ENCODE measurements at places on chromosomes 13 and 19.

DNA sequence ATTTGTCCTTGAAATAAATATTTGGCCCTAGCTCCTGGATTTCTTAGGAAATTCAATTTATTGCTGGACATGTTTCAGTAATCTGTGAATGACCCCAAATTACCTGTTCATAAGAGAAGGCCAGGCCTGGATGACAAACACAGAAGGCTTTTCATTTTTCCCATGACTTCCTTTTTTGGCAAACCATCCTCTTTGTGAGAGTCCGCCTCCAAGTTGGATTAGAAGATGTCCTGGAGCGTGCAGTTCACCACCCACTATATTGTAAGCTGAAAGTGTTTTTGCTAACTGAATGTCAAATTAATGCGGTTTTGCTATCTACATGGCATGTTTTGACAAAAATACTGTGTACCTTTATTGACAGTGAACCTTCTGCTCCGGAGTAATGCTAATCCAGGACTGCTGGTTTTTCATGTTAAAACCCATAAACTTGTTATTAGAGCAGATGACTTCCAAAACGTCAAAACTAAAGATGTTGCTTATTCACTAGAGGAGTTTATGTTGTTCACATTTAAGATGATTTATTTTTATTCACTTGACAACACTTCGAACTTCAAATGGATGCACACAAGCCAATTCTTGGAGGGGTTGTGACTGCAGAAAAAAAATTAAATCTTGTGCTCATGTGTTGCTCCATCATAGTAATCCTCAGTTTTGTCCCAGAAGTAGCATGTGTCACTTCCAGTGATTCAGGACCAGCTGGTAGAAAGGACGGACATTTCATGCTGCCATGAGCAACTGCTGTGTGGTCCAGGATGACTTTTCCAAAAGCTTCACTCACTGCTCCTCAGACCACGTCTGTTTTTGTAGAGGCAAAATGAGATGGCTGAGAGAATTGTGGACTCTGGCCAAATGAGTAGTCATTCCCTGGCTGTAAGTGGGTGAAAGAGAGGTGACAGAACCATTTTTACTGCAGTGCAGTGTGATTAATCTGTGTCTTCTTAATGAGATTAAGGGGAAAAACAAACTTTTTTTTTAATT lies 71.0 kb downstream of the ITGBL1 start:
- DNase-seq = no peak

DNA sequence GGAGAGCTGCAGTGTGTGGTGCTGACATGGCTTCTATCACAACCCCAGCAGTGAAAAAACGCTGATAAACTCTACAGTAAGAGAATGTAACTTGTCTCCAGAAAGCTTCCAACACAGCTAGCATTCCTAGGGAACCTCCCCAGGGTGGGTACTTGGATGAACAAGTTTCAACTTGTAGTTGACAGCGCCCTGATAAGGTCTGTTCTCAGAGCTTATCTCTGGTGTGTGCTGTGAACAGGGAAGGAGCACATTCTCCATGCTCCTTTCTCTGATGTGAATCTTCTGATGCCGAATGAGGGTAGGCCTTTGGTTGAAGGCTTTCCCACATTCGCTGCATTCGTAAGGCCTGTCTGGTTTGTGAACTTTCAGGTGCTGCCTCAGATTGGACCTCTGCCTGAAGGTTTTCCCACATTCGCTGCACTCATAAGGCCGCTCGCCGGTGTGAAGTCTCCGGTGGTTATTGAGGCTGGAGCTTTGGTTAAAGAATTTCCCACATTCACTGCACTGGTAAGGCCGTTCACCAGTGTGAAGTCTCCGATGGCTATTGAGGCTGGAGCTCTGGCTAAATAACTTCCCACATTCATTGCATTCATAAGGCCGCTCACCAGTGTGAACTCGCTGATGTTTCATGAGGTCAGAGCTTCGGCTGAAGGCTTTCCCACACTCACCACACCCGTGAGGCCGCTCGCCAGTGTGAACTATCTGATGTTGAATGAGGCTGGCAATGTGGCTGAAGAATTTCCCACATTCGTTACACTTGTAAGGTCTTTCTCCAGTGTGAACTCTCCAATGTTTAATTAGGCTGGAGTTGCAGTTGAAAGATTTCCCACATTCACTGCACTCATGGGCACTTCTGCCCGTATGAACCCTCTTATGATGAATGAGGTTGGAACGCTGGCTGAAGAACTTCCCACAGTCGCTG lies 5.9 kb downstream of the ZNF792 start:
- DNase-seq = no peak

- DNase-seq = no peak
These were observed 67.7 kb downstream of the KCTD15 start for GRCh38 chr19:33864311-33864850.

DNA sequence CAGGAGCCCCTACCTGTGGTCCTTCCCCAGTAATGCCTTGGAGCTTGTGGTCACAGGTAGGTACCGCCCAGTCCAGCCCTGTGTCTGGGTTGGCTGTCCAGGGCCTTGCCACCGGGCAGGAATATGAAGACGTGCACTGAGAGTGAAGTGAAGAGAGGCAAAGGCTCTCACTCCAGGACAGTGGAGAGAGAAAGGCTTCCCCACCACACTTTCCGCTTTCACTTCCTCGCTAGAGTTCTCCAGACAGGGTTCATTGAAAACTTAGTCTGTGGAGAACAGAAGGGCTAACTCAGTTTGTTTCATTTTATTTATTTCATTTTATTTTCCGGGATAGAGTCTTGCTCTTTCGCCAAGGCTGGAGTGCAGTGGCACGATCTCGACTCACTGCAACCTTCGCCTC lies 14.2 kb downstream of the FCAR start:
- no peak for DNase-seq

DNA sequence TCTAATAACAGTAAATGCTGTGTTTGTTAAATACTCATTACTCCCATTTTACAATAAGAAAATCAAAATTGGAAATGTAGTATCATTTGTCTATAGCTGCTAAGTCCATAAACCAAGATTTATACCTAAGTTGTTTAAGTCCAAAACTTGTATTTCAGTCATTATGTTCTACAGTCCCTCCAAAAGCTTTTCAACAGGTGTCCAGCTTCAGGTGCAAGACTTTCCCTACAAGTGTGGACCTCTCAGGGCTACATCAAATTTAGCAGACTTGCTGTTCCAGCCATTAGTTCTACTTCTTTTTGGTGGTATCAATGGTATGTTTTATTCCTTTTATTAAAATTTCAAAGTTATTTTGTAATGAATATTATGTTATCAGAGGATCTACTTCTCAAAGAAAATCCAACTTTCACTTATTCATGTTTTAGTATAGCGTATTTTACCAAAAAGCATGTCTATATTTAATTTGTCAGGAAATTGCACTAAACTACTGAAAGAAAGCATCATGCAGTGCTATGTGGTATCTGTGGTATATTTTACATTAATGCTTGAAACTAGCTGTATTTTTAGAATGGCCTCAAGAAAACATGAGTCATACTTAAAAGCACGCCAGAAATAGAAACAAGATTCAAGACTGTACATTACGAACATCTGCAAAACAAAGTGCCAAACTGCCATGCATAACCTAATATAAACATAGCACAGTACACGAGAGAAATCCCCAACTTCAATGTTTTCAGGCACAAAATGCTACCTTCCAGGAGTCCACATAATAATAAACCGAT lies 44.5 kb downstream of the VWA8 start:
- DNase-seq = no peak

DNA sequence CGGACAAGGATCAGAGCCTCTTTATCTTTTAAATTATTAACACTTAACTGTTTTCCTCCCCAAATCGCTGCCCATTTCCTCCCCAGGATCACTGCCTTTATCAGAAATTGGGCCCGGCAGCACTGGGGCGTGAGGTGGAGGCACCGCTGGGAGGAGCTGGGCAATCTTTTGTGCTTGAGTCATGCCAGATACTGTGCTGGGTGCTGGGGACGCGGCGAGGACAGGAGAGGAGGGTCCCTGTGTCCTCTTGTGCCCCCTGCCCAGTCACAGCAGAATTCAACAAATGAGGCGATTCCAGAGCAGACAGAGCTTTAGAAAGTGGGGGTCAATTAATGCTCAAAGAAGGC lies 347.8 kb downstream of the ZNF536 start:
- no peak for DNase-seq

- DNase-seq = no peak
These were observed 5.3 kb downstream of the ATP11A start for GRCh38 chr13:112695121-112695520.

All from T-cell (primary cell).